ENCODE measurements at places on chromosomes 1 and 21.

DNA sequence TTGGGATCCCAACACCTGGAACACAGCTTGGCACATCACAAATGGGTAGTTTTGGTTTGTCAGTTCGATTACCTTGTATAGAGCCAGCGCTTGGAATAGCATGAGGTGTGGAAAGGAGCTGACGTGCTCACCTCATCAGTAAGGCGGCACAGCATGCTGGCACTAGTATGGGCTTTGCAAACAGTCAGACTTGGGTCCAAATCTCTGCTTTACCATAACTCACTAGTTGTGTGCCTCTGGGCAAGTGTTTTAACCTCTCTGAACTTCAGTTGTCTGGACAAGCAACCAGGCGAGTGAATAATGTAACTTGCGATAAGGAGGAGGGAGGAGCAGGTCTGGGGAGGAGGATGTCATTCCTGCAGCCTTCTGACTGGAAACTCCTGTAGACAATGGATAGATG lies 26.3 kb upstream of the NEK2 start:
- DNase-seq: no peak

DNA sequence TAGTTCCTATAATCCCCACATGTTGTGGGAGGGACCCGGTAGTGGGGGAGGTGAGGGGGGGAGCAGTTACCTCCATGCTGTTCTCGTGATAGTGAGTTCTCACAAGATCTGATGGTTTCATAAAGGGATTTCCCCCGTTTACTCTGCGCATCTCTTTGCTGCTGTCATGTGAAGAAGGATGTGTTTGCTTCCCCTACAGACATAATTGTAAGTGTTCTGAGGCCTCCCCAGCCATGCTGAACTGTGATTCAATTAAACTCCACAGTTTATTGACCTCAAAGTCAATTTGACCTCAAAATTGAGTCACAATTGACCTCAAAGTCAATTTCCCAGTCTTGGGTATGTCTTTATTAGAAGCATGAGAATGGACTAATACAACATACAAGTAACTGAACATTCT lies 19.7 kb downstream of the DPH5 start:
- no peak for DNase-seq

GRCh38 chr1:206979379-206980043 lies 9.3 kb upstream of the FCAMR start:
- DNase-seq: no peak

DNA sequence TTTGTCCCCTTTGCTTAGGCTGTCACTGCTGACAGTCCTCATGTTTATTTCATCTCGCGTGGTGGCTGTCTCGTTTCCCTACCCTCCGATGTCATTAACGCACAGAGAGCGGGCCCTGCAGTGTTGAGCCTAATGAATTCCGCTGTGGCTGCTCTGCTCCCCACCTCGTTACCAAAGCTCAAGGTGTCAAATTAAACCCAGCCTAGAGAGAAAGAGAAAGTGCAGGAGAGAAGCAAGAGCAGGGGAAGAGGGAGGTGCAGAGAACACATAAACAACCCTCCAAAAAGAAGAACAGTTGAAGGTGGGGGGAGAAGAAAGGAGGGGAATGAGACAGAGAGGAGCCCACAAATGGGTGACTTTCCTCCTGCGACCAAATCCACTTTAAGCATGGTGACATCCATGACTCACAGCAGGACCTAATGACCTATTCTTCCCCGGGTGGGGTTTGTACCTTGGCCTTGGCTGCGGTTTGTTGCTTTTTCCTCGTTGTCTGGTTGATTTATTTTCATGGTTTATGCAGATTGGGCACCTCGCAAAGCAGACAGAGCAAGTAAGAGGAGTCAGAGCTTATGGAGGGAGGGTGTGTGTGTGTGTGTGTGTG lies 92.5 kb downstream of the PBX1 start:
- DNase-seq: no peak

GRCh38 chr1:64082459-64082858 lies 121.0 kb upstream of the UBE2U start:
- DNase-seq: no peak

- DNase-seq: peak; percentile 25
These were observed 863 bp downstream of the TARBP1 start for GRCh38 chr1:234478152-234478480.

DNA sequence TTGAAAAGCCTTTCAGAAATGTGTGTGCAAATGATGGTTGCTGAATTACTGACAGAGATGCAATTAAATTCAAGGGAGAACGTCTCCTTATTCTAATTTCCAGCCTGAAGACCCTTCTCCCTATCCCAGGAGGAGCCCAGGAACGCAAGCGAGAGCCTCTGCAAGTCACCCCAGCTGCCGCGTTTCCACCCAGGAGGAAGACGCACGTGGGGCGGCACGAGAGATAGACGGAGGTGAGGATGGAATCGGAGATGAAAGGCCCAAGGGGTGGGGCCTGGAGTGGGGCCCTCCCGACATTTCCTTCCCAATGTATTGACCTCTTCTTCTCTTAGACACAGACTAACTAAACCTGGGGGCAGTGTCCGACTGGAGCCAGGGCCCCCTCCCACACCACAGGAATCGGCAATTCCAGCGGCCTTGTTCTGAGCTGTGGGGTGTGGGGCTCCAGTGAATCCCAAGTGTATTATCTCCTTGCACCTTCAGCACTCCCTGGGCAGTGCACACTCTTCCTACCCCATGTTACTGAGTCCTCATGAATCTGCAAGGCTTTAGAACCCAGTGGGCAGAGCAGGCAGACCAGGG lies 322.5 kb downstream of the AJAP1 start:
- DNase-seq: no peak

Data from KG1 (cell line).